ENCODE measurements at places on chromosomes 11 and 22.

- no peak for DNase-seq
These were observed 2.8 kb upstream of the BCO2 start for GRCh38 chr11:112172362-112172994.

DNA sequence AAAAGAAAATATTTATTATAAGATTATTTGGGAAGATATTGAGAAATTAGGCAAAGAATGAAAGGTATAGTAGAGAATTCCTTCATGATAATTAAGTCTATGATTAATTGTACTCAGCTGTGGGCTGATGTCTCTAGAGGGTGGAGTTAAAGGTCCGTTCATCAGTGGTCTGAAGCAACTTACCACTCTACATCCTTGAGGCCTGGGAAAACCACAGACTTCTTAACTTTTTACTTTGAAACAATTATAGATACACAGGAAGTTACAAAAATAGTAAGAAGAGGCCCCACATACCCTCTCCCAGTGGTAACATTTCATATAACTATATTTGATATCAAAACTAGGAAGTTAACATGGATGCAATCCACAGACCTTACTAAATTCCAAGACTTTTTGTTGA, 167.0 kb upstream of the NECTIN1 start:
- no peak for DNase-seq

DNA sequence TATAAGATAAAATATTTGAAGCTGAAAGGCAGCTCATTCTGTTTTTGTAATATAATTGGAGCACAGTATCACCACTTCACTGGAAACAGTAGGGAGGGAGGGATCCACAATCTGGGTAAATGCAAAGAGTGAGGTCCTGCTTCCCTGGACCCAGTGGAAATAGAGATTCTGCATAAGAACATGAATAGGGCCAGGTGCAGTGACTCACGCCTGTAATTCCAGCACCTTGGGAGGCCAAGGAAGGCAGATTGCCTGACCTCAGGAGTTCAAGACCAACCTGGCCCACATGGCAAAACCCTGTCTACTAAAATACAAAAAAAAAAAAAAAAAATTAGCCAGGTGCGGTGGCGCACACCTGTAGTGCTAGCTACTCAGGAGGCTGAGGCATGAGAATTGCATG, 143.7 kb downstream of the DBX1 start:
- DNase-seq: no peak

DNA sequence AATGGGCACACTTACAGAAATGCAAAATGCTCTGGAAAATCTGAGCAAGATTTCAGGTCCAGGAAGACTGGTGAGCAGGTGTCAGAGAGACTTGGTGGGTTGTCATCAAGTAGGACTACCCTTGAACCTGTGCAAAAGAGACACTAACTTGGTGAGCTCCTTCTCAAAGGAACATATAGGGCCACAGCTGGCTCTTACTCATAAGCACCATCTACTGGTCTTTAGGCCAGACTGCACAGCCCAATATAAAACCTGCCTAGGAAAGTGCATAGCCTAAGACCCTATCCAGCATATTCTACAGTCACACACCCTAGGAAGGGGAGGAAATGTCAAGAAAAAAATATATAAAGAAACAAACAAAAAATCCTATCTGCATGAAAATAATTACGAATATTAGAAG, 18.2 kb upstream of the OR10W1 start:
- no peak for DNase-seq

DNA sequence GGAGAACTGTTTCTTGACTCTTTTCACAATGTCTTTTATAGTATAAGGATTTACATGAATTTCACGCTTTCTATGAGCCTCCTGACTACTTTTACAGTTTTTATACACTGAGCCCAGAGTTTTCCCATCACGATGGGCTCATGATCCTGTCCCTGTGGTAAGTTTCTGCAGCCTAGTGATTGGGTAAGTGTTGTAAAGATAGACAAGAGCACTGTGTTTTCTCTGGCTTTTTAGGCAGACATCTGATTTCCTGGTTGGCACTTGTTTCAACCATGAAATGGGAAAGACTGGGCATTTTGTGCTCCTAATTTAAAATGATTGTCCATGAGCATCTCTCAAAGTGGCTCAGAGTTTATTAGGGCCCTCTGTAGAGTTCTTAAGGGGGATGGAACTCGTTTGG, 299.0 kb downstream of the FAT3 start:
- DNase-seq: no peak

DNA sequence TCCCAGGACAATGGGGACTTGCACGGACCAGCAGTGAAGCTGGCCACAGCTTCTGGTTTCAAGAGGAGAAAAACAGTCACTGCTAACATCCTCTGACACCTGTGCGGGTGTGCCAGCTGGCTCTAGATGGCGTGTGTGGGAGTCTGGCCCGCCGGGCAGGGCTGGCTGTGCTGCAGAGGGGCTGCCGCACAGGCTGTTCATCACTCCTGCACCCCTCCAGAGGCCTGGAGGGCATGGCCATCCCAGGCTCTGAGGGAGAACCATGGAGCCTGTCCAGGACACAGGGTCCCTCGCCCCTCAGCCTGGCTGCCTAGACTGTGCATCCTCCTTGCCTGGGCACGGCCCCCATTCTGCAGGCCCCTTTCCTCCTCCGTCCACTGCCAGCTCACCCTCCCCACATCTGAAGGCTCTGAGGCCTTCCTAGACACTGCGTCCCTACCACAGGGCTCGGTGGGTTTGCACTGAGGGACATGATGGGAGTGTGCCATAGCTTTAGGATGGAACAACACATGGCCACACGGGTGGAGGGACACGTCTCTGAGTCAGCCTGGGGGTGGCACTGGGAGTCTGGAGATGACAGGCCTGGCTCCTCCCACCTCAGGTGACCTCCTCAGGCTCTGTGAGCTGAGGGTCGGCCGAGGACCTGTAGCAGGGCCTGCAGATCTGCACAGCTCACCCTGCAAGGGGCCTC, 42.1 kb upstream of the GNB1L start:
- DNase-seq: no peak

GRCh38 chr11:114386545-114386944, 13.8 kb downstream of the C11orf71 start:
- DNase-seq: no peak

GRCh38 chr22:42511401-42511891, 8.2 kb downstream of the RRP7A start:
- DNase-seq: no peak

GRCh38 chr11:72716788-72717435, 35.3 kb downstream of the ARAP1 start:
- no peak for DNase-seq

DNA sequence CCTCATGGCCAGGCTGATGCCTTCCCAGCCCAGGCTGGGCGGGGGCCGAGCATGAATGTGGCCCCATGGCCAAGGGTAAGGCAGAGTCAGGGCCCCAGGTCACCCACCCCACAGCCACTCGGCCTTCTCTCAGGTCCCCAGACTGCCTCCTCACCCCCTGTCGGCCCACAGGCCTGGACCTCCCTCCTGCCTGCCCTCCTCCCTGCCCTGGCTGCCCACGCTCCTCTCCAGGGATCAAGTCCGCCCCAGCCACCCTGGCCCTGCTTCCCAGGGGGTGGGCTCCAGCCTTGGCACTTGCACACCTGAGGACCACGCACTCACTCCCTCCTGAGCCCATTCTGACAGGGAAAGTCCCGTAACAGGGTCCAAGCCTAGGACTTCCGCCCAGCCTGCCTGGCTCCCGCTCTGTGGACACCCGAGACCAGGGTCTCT, 37.8 kb upstream of the TH start:
- DNase-seq: no peak

DNA sequence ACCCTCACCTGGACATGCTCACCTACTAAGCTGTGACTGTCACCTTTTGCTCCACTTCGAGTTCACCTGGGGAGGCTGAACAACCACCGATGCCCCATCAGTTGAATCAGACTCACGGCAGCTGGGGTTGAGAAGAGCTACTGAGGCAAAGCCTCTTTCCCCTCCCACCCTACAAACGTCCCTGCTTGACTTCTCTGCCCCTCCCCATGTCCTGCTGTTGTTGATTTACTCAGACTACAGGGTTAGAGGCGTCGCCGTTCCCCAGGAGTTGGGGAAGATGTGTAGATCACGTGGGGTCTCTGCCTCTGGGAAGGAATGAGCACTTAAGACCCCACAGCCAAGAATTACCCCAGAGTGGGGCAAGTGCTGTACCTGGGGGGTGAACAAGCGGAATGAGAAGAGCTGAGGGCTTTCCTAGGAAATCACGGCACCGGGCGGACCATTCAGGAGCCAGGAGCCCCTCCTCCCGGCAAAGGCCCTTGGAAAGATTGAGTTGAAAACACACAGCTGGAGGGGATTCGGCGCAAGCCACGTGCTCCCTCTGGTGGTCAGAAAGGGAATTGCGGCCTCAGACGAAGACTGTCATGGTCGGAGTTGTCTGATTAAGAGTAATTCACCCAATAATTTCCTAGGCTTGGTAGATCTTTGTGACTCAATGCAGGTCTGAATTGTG, 7.0 kb downstream of the FXYD2 start:
- peak; percentile 72 for DNase-seq

- DNase-seq: no peak
These were observed 911.9 kb downstream of the METTL15 start for GRCh38 chr11:29019960-29020683.

DNA sequence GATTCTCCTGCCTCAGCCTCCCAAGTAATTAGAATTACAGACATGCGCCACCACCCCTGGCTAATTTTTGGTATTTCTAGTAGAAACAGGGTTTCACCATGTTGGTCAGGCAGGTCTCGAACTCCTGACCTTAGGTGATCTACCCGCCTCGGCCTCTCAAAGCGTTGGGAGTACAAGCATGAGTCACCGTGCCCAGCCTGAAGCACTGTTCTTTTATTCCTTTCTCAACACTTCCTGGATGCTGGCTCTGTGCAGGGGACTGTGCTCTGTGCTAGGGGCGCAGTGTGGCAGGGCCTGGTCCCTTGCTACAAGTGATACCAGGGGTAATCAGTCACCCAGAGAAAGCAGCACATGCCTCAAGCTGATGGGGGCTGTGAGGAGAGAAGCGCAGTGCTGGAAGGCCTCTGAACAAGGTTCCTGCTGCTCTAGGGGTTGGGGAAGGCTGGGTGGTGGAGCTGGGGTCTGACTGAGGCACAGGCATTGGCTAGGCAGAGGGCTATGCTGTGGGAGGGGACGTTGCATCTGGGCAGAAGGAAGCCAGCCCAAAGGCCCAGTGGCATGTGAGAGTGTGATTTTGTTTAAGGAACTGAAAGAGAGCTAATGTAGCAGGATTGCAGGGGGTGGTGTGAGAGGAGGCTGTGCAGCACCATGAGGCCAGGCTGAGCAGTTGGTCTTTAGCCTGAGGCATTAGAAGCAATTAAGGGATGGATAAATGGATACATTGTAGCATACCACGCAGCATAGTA, 42.5 kb downstream of the CABIN1 start:
- DNase-seq: no peak

DNA sequence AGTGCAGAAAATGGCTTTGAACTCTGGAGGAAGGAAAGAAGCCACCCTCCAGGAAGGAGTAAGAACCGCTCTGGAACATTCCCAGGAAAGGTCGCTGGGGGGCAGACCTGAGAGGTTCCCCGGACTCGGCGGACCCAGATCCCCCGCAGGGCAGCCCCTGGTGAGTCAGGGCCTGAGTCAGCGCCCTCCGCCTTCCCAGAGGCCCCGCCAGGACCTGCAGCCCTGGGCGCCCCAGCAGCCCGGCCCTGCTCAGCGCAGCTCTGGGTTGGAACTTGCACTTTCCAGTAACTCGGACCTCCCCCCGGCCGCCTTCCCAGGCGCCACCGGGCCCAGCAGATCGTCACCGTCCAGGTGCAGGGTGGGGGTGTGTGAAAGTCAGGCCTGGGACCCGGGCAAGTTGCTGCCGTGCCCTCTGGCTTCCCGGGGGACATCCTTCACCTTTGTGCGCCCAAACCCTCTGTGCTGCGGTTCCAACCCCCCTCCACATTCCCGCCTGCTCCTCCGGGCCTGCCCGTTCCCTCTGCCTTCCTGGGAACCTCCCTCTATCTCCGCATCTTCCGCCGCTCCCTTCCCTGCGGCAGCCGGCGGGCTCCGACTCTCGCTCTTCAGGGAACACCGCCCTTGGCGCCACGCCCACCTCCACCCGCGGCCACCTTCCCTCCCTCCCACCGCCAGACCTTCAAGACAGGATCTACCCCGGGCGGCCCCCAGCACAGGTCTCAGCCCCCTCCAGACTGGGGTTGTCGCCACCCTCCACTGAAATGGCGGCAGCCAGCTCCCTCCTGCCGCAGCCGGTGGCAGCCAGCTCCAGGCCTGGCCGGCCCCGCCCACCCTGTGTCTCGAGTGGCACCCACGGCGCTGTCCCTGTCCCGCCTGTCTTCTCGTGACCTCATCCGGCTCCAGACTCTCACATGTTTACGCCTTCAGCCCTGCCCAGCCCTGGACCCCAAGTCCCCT, 36.8 kb upstream of the WNT7B start:
- peak; percentile 78 for DNase-seq

- no peak for DNase-seq
These were observed 73.0 kb downstream of the OSBP2 start for GRCh38 chr22:30767661-30768060.

DNA sequence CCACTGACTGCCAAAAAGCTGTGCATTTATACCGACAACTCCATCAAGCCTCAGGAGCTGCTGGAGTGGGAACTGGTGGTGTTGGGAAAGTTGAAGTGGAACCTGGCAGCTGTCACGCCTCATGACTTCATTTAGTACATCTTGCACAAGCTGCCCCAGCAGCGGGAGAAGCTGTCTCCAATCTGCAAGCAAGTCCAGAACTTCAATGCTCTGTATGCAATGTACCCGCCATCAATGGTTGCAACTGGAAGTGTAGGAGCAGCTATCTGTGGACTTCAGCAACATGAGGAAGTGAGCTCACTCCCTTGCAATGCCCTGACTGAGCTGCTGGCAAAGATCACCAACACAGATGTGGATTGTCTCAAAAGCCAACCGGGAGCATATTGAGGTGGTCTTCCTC, at the start of gene SLC22A25:
TSS of gene SLC22A25 (minus strand) at position 67 of the 400 bp plus-strand sequence. CDS start 13,947 bp downstream, outside the sequence.
- no peak for DNase-seq

- no peak for DNase-seq
These were observed 11.9 kb upstream of the CLMP start for GRCh38 chr11:123206791-123207434.

GRCh38 chr11:1232883-1233321, 10.0 kb downstream of the MUC5B start:
- no peak for DNase-seq

GRCh38 chr22:35517769-35518530, 22.7 kb upstream of the RASD2 start:
- DNase-seq: no peak

GRCh38 chr11:74699615-74700396, 31.4 kb downstream of the CHRDL2 start:
- DNase-seq: no peak

DNA sequence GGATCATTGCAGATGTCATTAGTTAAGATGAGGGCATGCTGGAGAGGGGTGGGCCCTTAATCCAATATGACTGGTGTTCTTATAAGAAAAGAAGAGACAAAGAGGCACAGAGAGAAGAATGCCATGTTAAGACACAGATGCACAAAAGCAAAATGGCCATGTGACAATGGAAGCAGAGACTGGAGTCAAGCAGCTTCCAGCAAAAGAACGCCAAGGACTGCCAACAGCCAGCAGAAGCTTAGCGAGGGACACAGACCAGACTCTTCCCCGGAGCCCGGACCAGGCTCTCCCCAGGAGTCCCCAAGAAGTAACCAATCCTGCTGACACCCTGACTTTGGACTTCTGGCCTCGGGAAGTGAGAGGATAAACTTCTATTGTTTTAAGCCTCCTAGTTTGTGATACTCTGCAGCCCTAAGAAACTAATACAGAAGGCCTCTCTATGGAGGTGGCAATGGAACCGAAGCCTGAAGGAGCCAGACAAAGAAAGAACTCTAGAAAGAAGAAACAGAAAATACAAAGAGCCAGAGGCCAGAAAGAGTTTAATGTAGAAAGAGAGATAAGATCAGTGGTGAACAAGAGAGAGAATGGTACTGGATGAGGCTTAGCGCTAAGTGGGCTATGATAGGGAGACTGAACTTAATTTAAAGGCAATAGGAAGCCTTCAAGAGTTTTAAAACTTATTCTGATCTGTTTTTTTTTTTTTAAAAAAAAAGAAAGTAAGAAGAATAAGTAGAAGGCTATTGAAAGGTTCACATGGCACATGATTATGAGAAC, 27.7 kb downstream of the PRCP start:
- no peak for DNase-seq
